ENCODE measurements at places on chromosomes 5 and 9. TPM values are rescaled to one million over a fixed set of nuclear protein-coding genes. Genes with fewer than 3 reads are reported as not detected.

Gene PTPN3
- 3.7 TPM for total RNA-seq

GRCh38 chr9:87116492-87116891, 169.2 kb upstream of the GAS1 start:
- no peak overlapping the region for H3K27ac ChIP-seq
- H3K36me3 ChIP-seq, result no peaks in the 10 kb centered on the region
- no peaks in the 10 kb centered on the region for H3K4me1 ChIP-seq
- no peak for DNase-seq

- no peaks in the 10 kb centered on the region for H3K36me3 ChIP-seq
- H3K4me3 ChIP-seq, result no peak overlapping the region
- H3K4me1 ChIP-seq, result peaks cover 9% of the 10 kb centered on the region
- no peak overlapping the region for H3K27ac ChIP-seq
- no peak for DNase-seq
- no peaks in the 10 kb centered on the region for H3K27me3 ChIP-seq
Observed at GRCh38 chr5:16744164-16744880, 127.5 kb upstream of the RETREG1 start.

GRCh38 chr5:100757618-100758017, 145.5 kb downstream of the ST8SIA4 start:
- no peak overlapping the region for H3K27ac ChIP-seq
- no peak for DNase-seq
- H3K27me3 ChIP-seq, result no peaks in the 10 kb centered on the region
- no peaks in the 10 kb centered on the region for H3K36me3 ChIP-seq
- no peak overlapping the region for H3K4me3 ChIP-seq

Gene PCDHGA7
- total RNA-seq, result 0.73 TPM

All from H1 (cell line).